Muscle of arm (tissue), 14 donors: ENCODE measurements at places on chromosomes 5 and 9.

DNA sequence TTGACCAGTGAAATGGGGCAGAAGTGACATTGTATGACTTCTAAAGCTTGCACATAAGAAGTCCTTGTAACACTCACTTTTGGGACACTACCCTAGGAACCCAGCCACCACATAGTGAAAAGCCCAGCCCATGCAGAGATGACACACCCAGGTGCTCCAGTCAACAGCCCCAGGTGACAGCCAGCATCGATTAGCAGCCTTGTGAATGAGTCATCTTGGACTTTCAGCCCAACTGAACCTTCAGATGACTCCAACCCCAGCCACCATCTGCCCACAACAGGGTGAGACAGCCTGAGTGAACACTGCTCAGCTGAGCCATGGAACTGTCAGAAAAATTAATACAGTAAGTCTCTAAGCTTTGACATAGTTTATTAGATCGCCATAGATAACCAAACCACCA lies 458.6 kb downstream of the ZSWIM6 start:
- DNase-seq = no peak

DNA sequence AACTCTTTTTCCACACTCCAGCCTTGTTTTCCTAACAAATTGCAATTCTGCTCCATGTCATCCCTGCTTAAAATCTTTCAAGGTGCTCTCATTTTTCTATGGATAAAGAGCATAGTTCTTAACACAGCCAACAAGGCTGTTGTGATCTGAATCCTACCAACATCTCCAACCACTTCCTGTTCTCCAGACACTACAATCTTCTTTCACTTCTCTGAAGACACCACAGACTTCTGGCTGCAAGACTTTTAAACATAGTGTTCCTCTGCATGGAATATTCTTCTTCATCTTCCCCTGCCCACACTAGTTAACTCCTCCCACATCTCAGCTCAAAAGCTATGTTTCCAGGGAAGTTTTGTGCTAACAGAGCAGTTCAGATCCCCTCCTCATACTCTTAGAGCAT lies 404.8 kb downstream of the MAN2A1 start:
- DNase-seq = no peak

DNA sequence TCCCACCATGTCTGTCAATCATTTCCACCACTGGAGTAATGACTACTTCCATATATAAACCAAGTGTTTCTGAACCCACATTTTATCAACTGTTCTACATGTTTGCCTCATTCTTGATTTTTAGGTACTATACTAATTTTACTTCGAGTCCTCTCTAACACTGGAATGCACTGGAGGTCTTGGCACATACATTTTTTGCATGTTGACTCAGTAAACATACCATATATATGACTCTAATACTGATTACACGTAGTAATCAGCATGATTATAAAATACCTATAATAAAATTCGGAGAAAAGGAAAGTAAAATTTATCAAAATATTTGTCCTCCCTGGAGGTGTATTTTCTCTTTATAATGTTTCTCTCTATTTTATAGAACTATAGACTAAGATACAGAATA lies 621.7 kb upstream of the NUDT12 start:
- no peak for DNase-seq

- DNase-seq = no peak
Observed at GRCh38 chr5:176610435-176610773, 448 bp upstream of the GPRIN1 start.

GRCh38 chr5:57834829-57835608 lies 352.4 kb upstream of the ACTBL2 start:
- no peak for DNase-seq

- DNase-seq = no peak
Observed at GRCh38 chr5:124927735-124928134, 181.3 kb upstream of the ZNF608 start.

GRCh38 chr5:135608761-135609443 lies 30.1 kb upstream of the CXCL14 start:
- no peak for DNase-seq

DNA sequence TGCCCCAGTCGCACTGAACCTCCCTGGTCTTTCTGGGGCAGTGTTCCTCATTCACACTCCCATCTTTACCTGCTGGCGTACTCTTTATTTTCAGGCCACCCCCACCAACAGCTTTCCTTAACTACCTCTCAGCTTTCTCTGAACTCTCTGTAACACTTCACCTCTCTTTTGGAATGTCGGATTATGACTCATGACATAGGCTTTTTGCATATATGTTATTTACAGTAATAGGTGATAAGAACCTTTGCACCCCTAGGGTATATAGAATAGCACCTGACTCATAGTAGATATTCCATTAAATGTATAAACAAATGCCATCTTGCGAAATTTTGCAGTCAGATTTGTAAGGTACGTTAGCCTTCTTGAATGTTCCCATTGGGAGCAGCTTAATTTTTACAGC lies 52.9 kb upstream of the MIER3 start:
- no peak for DNase-seq

GRCh38 chr9:32723789-32724325 lies 59.5 kb upstream of the TMEM215 start:
- peak; percentile 49 for DNase-seq

DNA sequence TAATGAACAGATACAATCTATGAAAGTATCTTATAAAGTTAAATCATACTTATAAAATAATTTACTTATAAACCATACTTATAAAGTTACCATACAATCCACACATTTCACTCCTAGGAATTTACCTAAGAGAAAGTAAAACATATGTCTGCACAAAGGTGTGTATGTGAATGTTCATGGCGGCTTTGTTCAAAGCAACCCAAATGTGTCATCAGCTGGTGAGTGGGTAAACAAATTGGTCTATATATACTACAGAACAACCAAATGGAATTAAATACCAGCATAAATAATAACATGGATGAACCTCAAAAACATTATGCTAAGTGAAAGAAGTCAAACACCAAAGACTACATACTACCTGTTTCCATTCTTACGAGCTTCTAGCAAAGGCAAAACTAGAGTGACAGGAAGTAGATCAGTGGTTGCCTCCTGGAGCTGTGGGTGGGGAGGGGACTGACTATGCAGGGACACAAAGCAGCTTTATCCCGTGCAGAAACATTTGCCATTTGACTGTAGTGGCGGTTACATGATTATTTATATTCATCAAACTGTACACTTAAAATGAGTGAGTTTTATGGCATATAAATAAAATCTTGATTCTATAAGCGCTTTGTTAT lies 10.6 kb downstream of the TRAF1 start:
- DNase-seq = no peak

GRCh38 chr9:86722706-86723075 lies 224.6 kb downstream of the GAS1 start:
- DNase-seq = no peak

DNA sequence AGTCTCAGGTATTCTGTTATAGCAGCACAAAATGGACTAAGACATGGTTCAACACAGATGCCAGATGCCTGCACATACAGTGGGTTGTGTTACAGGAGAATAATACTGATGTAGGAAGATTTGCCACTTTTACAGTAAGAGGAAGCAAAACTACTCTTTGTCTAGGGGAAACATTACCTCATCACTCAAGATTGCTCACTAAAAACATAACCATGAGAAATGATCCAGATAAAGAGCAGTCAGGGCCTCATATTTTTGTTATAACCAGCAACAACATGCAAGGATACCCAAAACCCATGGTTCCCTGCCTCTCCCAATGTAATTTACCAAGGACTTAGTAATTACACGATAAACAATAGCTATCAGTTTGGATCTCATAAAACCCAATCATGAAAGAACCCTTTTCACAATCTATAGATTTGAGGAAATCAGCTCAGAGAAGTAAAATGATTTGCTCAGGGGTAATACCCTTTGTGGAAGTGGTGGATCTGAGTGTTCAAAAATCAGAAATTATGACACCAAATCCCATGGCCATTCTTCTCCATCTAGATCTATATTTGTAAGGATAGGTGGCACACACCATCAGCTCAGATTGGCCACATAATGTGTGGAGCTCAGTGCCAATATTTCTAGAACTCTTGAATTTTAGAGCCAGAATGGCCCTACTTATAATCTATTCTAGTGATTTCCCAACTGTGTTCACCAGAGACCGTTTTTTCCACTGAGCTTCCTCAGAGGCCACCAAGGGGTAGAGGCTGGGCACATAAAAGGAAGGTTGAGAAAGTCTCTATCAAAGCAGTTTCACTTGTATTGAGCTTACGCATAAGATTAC lies 27.8 kb downstream of the DPYSL3 start:
- DNase-seq = no peak

DNA sequence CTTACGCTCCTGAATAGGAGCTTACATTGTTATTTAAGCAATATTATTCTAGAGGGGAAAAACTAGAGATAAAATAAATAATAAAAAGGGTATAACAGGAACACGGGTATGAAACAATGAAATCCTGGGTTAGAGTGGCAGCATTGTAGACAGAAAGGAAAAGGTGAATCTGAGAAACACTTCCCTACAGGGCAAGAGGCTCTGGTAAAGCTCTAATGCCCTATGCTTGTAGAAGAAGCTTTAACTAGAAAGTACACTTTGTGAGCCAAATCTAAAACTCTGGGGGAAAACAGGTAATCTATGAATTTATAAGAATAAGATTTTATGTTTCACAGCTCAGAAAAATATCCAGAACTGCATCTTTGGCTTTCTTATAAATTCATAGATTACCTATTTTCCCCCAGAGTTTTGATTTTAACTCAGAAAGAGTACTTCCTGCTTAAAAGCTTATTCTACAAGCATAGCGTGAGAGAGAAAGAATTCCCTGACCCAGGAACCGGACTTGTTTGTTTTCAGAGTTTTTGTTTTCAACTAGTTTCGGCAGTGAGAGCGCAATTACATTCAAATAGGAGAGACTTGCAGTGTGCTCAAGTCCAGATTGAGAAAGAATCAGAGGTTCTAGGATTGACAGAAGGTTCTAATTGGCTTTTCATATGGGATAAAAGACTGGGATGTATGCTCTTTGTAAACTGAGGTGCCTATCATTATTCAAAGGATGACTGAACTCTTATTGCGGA lies 651.0 kb upstream of the RORB start:
- DNase-seq = no peak

- DNase-seq = peak; percentile 61
Observed at GRCh38 chr5:147417135-147417813, 92.6 kb downstream of the DPYSL3 start.

DNA sequence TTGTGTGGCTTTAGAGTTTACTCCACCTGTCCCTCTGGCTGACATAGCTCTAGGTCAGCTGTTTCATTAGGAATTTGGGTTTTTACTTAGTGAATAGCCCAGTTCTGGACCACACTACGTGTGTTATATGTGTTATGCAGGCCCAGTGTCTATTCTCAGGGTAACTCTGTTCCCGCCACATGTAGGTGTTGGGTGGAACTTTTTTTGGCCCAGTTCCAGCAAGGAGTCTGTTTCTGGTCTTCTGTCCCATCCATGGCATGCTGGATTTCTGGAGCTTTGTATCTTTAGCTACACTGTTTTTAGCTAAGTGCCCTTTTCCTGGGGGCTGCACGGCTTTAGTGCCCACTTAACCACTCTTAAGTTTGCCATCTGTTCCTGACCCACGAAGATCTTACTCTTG lies 15.5 kb downstream of the RMI1 start:
- no peak for DNase-seq

DNA sequence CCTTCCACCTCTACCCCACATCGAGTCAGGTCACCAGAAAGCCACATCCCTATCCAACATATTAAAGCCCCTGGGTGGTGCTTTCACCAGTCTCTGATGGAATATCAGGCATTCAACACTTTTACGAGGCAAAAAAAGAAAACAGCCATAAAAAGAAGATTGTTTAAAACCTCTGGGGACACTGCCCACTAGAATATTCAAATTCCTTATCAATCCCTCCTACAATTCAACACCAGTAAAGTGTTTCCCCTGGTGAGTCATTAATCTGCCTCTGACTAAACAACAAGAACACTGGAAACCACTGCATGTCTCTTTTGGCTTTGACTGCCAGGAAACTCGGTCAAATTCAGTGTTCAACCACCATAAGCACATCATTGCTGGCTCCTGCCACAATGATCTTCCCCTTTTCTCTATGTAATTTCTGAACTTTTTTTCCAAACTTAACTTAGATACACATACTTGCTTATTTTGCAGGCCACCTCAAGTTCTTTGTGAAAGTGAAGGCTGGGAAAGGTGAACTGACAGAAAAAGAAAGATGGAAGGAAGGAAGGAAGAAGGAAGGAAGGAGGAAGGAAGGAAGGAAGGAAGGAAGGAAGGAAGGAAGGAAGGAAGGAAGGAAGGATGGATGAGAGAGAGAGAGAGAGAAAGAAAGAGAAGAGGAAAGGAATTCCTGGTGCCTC lies 105.3 kb downstream of the PAX5 start:
- DNase-seq = no peak

DNA sequence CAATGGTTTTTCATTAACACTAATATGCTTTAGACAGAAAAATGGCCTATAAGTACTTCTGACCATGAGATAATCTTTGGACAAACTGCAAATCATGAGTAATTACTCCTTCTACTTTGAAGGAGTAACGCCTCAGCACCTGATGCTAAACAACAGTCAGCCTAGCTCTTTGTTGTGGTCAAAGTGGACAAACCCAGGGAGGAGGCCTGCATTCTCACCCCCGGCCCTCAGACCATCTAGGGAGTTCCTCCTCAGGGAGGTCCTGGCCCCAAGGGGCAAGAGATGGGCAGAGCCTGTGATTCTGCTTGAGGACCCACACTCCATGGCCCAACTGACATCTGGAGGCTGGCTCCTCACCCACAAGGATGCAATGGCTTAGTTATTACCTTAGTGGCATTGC lies 48.2 kb upstream of the ANGPTL2 start:
- no peak for DNase-seq

- no peak for DNase-seq
Observed at GRCh38 chr5:3836528-3836927, 240.9 kb downstream of the IRX1 start.

GRCh38 chr5:142888469-142889085 lies 118.4 kb downstream of the ARHGAP26 start:
- DNase-seq = peak; percentile 63

- DNase-seq = no peak
Observed at GRCh38 chr5:26691486-26691885, 346.9 kb downstream of the CDH9 start.

DNA sequence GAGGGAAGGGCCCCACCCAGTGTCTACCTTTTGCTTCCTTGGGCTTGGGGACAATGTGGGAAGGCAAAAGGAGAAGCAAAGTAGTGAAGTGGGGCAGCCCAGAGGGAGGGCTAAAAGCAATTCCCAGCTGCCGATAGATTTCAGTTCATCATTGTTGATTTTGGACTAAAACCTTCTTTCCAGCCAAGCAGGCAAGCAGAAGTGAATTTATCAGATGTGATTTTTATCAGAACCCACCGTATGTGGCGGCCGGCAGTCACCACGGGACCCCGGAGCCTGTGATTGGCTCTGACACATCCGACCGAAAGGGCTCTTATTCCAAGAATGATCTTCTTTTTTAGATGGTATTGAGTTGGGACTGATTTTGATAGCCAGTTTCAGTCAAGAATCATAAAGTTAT lies 559.9 kb downstream of the PSAT1 start:
- no peak for DNase-seq

GRCh38 chr5:81145329-81145935 lies 87.7 kb upstream of the CKMT2 start:
- DNase-seq = no peak
